ENCODE measurements at places on chromosomes 5 and 9. TPM values are rescaled to one million over a fixed set of nuclear protein-coding genes. Genes with fewer than 3 reads are reported as not detected.

CATSPER3 gene
- 0.54 TPM for total RNA-seq

C9orf50 gene
- total RNA-seq, result 0.22 TPM

SYK gene
- total RNA-seq, result 4.7 TPM

FOXI1 gene
- not detected for total RNA-seq

LHFPL2 gene
- 7.9 TPM for total RNA-seq

ADGRD2 gene
- total RNA-seq, result not detected

PCDHA6 gene
- 0.11 TPM for total RNA-seq

DDX41 gene
- total RNA-seq, result 37.9 TPM

PTGER4 gene
- total RNA-seq, result 6.1 TPM

OLFM1 gene
- total RNA-seq, result 8.6 TPM

TMEM203 gene
- 40.6 TPM for total RNA-seq

IFNA13 gene
- total RNA-seq, result not detected

FRRS1L gene
- total RNA-seq, result 0.81 TPM

CEL gene
- total RNA-seq, result 0.59 TPM

EDIL3 gene
- 23.6 TPM for total RNA-seq

MARCOL gene
- total RNA-seq, result not detected

GRCh38 chr5:124972703-124973102 lies 226.3 kb upstream of the ZNF608 start:
- no peak for DNase-seq

GRCh38 chr5:125412561-125413495 lies 666.4 kb upstream of the ZNF608 start:
- peak; percentile 81 for DNase-seq

GRCh38 chr9:4137681-4138099 lies 162.2 kb downstream of the GLIS3 start:
- no peak for DNase-seq

DNA sequence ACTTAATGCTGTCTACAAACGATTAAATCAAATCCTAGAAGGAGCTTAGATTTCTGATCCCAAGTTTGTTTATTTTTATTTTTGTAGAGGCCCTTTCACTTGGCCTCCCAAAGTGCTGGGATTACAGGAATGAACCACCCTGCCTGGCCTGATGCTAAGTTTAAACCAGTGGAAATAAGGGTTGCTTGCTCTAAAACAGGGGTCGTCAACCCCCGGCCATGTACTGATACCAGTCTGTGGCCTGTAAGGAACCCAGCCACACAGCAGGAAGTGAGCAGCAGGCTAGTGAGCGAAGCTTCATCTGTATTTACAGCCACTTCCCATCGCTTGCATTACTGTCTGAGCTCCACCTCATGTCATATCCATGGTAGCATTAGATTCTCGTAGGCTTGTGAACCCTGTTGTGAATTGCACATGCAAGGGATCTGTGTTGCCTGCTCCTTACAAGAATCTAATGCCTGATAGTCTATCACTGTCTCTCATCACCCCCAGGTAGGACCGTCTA lies 11.4 kb downstream of the TTC1 start:
- no peak for DNase-seq

- no peak for DNase-seq
Observed at GRCh38 chr5:119289438-119290044, 66.3 kb upstream of the TNFAIP8 start.

DNA sequence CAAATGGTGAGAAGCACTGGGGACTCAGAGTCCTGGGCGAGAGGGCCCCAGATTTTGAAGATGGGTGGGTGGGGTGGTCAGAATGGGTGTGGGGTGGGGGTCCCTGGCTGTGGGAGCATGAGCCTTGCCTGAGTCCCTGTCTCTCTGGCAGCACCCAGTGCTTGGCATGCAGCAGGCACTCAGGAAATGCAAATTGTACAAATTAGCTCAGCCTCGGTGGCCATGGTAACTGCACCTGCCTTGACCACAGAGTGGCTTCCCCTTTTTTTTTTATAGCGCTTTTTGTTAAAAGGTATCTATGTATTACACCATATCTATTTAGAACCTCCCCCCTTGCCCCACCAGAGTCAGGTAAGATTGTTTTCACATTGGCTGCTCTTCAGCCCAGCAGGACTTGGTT lies 19.2 kb upstream of the PITX1 start:
- no peak for DNase-seq

- no peak for DNase-seq
Observed at GRCh38 chr5:82295144-82295543, 17.0 kb upstream of the RPS23 start.

DNA sequence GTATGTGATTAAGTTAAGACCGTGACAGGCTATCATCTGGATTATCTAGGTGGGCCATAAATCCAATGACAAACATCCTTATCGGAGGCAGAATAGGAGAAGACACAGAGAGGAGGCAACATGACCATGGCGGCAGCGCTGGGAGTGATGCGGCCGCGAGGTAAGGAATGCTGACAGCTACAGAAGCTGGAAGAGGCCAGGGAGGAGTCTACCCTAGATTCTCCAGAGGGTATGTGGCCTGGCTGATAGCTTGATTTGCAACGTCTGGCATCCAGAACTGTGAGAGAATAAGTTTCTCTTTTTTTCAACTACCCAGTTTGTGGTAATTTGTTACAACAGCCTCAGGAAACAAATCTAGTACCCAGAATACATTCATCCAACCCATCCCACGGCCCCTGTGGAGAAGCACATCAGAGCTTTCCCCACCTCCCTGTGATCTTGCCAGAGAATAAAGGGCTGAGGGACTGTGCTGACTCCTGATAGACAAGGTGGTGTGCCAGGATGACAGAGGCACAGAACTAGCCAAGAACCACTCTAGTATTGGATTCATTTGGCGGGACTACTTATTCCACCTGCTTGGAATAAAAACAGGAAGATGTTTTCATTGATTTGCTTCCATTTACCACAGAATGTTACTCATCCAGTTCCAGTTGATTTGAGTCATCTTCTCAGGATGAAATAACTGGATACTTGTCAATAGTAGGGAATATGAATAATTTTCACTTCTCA lies 187.4 kb downstream of the MAN2A1 start:
- DNase-seq, result no peak

DNA sequence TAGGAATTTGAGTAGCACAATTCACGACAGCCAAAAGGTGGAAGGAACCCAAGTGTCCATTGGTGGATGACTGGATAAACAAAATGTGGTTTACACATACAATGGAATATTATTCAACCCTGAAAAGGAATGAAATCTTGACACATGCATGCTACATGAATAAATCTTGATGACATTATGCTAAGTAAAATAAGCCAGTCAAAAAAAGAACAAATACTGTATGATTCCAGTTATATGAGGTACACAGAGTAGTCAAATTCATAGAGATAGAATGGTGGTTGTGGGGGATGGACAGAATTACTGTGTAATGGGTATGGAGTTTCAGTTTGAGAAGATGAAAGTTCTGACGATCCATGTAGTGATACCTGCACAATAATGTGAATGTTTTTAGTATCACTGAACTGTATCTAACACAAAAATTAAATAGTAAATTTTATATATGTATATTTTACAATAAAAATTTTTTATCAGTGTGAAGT lies 117.7 kb upstream of the GNA14 start:
- no peak for DNase-seq

- no peak for DNase-seq
Observed at GRCh38 chr5:119383008-119383407, 27.2 kb downstream of the TNFAIP8 start.

DNA sequence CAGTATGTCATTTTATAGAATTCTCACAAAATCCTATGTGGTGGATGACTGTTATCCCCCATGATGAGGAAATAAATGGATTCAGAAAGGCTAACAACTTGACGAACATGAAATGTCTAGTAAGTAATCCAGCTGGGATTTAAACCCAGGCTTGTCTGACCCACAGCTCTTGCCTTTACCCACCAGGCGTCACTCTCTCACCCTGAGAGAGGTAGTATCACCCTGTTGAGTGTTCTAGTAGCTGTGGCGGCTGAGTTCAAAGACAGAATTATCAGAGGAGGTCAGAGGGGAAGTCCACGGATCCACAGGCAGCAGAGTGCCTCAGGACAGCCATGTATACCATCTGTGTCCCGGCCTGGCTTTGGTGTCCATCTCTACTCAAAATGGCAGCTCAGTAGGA lies 113.8 kb downstream of the ZNF462 start:
- no peak for DNase-seq

GRCh38 chr5:74424162-74424868 lies 216.2 kb downstream of the ENC1 start:
- DNase-seq, result no peak

DNA sequence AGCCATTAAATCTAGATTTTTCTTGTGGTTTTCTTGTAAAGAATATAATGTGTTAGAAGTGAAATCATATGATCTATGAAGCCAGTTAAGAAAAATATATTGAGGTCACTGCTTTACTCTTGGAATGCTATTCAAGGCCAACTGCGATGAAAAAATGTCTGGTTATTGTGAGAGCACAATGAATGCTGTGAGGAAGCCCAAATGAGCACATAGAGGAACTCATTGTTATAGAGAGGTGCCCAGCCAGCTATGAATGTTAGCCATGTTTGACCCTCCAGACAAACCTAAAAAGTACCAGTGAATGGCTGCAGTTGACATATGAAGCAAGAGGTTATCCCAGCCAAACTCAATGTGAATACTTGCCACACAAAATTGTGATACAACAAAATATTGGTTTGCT lies 359.8 kb upstream of the FAM174A start:
- DNase-seq, result no peak

- DNase-seq, result no peak
Observed at GRCh38 chr9:99425923-99426842, 204.1 kb downstream of the SEC61B start.

- DNase-seq, result no peak
Observed at GRCh38 chr5:114447084-114447773, 85.4 kb downstream of the KCNN2 start.

DNA sequence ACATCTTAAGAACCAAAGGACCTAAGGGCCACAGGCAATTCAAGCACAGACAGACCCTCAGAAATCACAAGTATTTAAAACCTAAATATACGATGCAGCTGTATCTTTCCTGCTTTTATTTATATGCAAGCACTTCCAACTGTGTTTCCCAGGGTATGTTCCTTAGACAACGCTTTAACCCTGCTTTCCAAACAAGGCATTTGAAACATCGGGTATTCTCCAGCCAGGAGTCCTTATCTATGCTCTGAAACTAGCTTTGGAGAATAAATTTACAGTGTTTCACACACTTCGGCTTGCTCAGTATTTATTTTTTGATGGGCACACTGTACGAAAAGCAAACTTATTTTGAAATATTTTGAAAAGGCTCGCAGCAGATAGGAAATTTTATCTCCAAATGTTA lies 13.5 kb downstream of the NR6A1 start:
- no peak for DNase-seq

DNA sequence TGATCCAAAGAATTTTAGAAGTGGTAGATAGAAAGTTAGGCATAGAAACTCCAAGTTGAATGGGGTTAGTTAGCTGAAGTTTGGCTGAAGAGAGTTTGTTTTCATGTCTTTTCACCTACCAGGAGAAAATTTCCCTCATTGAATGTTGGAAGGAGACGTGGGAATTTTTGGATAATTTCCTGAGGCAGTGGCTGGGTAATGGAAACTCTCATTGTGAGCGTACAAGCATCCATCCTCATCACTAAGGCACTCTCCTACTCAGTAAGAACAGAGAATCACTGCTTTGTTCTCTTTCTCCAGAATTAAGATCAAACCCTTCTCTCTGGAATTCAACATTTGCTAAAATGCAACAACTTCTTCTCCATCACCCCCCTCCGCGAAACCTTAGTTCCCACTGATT lies 179.7 kb downstream of the PALM2AKAP2 start:
- no peak for DNase-seq

DNA sequence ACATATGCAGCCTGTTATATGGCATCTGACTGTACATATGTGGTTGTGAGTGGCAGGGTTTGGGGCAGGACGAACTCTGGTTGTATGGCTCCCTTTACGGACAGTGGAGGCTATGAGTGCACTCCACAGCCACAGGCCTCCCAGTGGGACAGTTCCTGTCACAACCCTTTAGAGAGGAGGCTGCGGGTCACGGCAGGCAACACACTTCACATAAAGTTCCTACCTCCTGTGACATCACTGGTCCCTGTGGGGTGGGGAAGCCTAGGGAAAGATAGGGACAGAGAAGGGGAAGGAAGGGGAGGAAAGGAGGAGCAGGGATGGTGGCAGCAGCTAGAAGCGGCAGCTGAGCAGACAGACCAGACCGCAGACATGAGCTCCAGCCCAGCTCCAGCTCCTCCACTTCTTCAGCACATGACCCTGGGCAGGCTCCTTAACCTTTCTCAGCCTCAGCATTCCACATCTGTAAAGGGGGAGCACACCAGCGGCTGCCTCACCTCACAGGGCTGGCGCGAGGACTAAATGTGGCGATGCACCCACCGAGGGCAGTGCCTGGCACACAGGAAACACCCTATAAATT lies 27.4 kb upstream of the CORO2A start:
- DNase-seq, result peak; percentile 22

GRCh38 chr9:83362341-83362995 lies 175.7 kb downstream of the FRMD3 start:
- DNase-seq, result no peak

DNA sequence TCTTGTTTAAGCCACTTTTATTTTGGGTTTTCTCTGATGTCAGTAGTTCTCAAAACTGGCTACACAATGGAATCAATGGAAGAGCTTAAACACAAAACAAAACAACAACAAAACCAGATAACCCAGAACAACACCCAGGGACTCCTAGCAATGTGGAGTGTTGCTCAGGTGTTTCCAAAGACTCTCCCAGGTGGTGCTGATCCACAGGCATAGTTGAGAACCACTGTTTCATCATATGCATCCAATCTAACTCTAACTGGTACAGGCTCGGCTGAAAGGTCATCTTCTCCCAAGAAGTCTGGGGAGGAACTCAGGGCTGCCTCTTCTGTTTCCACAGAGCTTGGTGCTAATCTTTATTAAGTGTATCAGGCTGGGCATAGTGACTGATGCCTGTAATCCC lies 5.4 kb upstream of the ALDH1B1 start:
- DNase-seq, result no peak

DNA sequence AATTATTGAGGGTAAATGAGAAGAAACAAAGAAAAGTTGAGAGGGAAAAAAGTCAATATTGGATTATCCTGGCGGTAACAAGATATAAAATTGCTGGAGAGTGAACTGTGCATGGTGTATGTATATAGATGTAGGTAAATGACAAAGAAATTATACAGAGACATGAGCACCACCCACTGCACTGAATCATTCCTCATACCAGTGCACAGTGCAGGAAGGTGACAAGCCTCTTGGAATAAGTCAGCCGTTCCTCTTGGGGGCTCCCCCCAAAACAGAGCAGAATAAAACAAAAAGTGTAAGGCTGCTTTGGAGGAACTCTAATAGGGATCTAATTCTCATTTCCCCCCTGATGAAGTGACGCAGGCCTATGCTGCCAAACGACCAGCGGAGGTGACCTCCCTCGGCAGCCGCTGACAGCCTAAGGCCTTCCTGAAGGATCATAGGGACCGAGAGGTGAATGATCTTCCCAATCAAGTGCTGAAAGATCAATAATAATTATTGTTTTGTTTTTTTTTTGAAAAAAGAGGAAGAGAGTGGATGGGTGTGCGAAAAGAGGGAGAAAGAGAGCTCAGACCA lies 245.0 kb downstream of the PSAT1 start:
- no peak for DNase-seq

GRCh38 chr9:21465859-21466518 lies 16.1 kb downstream of the IFNE start:
- no peak for DNase-seq

- DNase-seq, result no peak
Observed at GRCh38 chr5:119470105-119470763, 17.9 kb downstream of the HSD17B4 start.
